ENCODE measurements at places on chromosomes 3 and 15.

DNA sequence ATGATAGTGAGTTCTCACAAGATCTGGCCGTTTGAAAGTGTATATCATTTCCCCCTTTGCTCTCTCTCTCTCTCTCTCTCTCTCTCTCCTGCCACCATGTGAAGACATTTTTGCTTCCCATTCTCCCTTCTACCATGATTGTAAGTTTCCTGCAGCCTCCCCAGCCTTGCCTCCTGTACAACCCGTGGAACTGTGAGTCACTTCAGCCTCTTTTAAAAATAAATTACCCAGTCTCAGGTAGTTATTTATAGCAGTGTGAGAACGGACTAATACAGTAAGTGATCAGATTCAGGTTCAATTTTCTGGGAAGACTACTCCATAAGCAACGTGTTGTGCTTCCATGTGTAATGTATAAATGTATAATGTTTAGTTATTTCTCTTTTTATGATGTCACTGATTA is 29.2 kb downstream of the CADPS start:
- no peak for DNase-seq

DNA sequence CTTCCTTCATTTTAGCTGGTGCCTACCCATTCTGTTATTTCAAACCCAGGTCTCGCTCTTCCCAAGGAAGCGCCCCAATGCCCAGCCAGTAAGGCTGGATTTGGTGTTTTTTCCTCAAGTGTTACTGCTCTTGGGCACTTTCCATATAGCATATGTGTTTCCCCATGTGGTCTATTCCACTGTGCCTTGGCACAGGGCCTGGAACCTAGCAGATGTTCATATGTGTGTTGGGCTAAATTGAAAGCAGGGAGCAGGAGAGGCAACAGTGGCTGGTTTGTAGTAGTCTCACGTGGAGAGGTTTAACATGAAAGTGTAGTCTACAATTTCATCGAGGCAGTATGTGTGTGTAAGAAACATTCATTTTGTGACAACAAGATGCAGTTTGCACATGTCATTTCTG is 48.2 kb upstream of the TEX264 start:
- no peak for DNase-seq

DNA sequence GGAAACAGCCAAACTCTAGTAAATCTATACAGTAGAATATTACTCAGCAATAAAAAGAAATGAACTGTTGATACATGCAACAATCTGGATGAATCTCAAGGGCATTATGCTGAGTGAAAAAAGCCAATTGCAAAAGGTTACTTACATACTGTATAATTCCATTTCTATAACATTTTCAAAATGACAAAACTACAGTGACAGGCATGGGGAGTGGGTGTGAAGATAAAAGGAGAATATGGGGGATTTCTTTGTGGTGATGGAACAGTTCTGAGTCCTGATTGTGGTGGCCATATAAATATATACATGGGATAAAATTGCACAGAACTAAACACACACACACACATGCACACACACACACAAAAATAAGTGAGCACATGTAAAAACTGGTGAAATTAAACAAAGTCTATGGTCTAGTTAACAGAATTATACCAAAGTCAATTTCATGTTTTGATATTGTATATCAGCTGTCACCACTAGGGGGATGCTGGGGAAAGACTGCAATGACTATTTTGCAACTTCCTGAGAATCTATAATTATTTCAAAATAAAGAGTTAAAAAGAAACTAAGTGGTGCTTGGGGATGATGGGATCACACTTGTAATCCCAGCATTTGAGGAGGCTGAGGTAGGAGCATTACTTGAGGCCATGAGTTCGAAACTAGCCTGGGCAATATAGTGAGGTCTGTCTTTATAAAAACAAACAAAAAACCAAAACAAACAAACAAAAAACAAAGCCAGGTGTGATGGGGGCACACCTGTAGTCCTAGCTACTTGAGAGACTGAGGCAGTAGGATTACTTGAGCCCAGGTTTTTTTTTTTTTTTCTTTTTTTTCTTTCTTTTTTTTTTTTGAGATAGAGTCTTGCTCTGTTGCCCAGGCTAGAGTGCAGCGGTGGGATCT is 66.0 kb downstream of the SPTSSB start:
- no peak for DNase-seq

DNA sequence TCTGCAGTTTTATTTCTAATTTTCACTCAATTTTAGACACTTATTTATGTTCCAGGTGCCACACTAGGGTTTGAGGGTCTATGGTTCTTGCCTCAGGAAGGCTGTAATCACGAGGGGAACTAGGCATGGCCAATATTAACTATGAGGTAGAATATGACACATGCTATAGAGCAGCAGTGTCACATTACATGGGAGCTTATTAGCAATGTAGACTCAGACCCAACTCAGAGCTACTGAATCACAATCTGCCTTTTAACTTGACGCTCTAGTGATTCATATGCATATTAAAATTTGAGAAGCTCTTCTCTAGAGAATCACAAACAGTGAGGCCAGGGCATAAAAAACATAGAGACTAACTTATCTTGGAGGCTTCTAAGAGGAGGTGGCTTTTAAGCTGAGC is 32.8 kb upstream of the MRPL3 start:
- no peak for DNase-seq

DNA sequence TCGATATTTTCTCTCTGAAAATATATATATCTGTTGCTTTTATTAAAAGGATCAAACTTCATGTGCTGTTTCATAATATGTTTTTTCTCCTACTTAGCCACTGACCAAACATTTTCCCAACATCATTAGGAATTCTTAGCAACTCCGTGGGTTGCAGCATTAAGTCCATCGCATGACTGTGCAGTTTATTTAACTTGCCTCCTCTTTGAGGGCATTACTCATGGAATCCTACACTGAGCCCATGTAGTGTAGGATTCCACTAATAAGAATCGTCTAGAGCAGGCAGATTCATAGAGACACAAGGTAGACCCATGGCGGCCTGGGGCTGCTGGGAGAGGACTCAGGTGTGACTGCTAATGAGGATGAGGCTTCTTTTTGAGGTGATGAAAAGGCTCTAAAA is 49.3 kb downstream of the CMTM6 start:
- DNase-seq = no peak

DNA sequence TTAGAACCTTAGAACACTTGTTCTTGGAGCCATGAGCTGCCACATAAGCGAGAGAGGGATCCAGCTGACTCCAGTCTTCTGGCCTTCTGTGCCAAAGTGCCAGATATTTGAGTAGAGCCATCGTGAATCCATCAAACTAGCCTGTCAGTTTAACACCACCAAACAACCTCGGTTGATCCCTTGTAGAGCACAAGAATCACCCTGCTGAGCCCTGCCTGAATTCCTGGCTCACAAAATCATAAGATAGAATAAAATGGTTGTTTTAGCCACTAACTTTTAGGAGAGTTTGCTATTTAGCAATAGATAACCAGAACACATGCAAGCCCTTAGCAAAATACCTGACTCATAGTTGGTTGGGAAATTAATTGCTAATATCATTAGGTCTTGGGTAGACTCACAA is 407.6 kb upstream of the PROK2 start:
- DNase-seq = no peak

- DNase-seq = no peak
Observed at GRCh38 chr3:88784925-88785324, 322.5 kb upstream of the EPHA3 start.

DNA sequence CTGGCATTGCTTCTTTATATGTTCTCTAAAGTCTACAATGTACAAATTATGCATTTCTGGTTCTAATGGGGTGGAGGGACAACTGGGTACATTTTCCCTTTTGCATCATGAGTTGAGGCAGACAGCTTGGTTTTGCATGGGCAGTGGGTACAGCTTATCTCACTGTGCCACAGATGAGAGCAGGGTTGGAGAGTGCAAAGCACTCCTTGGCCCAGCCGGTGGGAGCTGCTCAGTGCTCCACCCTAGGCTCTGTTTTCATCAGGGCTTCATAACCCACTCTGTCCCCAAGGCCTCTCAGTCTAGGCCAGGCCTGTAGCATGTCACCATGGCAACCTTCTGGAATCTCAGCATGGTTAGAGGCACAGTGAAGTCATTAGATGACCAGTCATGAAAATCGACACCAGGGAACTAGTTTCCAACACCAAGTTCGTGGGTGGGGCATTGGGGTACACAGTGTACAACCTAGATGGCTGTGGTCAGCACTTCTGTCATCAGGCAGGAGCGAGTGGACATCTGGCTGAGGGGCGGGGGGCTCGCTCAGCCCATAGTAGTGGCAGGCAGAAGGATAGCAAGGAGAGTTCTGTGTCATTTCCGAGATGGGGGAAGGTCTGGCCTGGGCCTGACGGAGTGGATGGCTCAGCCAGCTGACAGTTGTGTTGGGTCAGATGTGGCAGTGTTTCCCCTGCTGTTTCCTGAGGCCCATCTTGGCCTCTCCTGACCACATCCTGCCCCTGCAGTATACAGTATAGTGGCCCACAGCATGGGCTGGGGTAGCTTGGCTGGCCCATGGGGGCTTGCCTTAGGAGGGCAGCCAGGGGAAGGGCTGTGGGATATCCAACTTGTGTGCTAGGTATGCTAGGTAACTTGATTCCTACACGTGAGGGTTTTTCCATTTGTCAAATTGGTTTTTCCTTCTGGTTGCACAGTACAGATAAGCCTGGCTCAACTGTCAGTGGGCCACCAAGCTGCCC is 75.7 kb upstream of the PRR23C start:
- DNase-seq = no peak

GRCh38 chr3:67401921-67402320 is 252.5 kb downstream of the SUCLG2 start:
- no peak for DNase-seq

- no peak for DNase-seq
Observed at GRCh38 chr3:43349716-43350115, 63.4 kb downstream of the SNRK start.

Measured in stimulated activated CD4-positive, alpha-beta T cell treated with anti-CD3 and anti-CD28 coated beads, Interleukin-4, amount 100 ng/mL, for 4 hours (primary cell).